T-helper 9 cell (primary cell): ENCODE measurements at places on chromosomes 16 and 17.

DNA sequence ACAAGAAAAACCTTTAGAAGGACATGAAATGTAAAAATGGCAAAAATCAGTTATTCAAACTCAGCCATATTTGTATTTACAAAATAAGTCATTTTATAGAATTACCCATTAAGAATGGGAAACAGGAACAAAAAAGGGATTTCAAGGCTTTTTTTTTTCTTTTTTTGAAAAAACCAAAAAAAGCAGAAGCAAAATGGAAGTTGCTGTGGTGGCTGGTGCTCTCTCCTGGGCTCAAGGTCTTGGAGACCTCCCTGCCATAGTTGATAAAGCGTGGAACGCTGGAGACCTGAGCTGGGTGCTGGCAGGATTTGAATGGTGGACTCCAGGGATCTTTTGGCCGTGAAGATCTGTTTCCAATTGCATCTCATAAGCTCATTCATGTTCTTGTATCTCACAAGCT lies 3.1 kb downstream of the PLCG2 start:
- DNase-seq: no peak

GRCh38 chr16:1650131-1650530 lies 27.9 kb upstream of the JPT2 start:
- no peak for DNase-seq

- no peak for DNase-seq
Measured at GRCh38 chr17:15298176-15298575, 33.0 kb upstream of the PMP22 start.

DNA sequence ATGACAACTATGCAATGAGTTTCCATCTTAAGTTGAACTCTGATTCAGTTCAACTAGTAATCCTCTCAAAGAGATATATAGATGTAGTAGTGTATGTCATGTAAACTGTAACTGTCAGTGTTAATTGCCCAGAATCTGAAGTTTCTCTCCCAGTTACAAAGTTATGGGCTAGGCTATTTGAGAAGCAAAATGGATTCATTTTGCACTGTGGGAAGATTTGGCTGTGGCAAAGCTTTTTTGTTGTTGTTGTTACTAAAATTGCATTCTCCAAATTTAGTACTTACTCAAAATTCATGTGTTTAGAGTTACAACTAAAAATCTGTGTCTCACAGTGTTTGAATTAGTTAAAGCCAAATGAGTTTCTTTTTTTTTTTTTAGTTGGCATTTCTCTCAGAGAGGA lies 219.0 kb downstream of the KCNJ2 start:
- no peak for DNase-seq

GRCh38 chr16:84700446-84701300 lies 873 bp downstream of the USP10 start:
- DNase-seq: peak; percentile 17

- no peak for DNase-seq
Measured at GRCh38 chr17:9427465-9428315, 147.9 kb downstream of the STX8 start.

- DNase-seq: no peak
Measured at GRCh38 chr16:12721841-12722421, 81.8 kb downstream of the CPPED1 start.
